ENCODE measurements at places on chromosomes 12 and 14. TPM values are rescaled to one million over a fixed set of nuclear protein-coding genes. Genes with fewer than 3 reads are reported as not detected.
A peak's percentile ranks its signal among the peaks of the same experiment; 100 is the strongest.

GRCh38 chr12:66942741-66943465 is 264.0 kb upstream of the GRIP1 start:
- DNase-seq: no peak

GRCh38 chr14:89702073-89702875 is 252.3 kb downstream of the EFCAB11 start:
- DNase-seq: peak; percentile 86

Gene ADAM21
- 0.10 TPM for total RNA-seq

GRCh38 chr12:73514672-73515071 is 1023.0 kb upstream of the ATXN7L3B start:
- DNase-seq: no peak

DNA sequence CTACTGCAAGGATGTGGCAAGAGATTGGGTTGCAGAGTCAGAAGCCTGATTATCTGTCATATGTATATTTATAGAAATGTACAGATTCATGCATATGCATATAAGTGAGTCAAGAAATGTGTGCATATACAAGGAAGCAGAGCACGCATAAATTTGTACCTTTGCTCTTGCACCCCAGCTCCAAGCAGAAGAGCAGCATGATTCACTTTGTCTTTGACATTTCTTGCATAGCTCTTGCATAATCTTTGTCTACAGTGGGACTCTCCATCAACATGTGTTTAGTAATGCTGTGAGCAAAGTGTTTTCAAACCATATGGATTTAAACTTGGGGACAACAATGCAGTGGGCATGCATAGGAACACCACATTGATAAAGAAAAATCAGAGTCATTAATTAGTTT is 330.7 kb upstream of the DCN start:
- DNase-seq: no peak
